ENCODE measurements at places on chromosomes 7 and 10.

GRCh38 chr10:102802920-102803534, 34.2 kb downstream of the CYP17A1 start:
- peak; percentile 85 for DNase-seq

DNA sequence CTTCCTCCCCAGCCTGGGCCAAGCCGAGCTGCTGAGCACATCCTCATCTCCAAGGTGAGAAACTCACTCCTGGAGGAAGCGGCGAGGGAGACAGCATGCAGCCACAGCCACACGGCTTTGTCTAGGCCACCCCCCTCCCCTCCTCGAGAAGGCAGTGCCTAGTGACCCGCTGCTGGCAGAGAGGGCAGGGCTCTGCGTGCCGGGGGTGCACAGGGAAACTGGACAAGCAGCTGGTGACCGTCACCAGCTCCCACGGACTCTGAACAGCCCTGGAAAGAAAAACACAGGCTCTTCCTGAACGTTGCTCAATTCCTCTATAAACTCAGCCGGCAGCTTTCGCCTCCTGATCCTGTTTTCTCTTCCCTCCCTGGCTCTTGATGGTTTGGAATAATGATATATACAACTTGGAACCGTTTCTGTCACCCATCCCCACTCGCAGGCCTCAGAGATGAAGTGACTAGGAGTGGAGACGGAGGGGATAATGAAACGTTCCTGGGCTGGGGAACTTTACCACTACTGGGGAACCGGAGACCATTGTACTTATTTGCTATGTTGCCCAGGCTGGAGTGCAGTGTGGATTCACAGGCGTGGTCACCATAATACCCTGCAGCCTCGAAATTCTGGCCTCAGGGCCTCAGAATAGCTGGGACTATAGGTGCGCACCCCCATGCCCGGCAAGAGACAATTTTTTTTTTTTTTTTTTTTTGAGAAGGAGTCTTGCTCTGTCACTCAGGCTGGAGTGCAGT, 19.3 kb downstream of the PAPOLB start:
- no peak for DNase-seq

DNA sequence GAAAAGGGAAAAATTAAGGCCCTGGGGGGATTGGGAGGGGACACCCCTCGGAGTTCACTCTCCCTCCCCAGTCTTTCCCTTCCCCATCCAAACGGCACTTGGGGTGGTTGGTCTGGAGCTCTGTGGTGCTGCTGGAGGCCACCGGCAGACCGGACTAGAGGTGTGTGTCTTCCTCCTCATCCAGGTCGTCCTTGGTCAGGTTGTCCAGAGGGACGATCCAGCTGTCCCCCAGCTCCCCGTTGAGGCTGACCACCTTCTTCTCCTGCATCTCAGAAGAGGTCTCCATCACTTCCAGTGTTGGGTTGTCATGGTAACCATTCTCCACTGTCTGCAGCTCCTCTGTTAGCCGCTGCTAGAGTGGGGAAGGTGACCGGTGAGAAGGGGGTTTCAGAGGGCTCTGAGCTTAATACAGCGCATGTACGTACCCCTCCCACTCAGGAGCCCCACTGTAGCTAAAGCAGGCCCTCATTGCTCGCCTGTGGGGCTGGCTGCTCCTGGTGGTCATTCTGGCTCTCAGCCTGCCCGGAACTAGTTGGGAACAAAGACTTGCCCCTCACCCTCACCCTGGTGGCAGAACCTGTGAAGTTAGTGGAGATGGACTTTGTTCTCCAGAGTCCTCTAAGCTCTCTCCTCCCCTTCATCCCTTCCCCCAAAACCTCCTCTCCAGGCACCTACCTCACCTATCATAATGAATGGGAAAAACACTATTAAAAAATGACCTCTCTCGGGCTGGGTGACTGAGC, 52.1 kb downstream of the PODXL start:
- DNase-seq: no peak

- no peak for DNase-seq
Measured at GRCh38 chr7:145511004-145511403, 605.6 kb upstream of the CNTNAP2 start.

DNA sequence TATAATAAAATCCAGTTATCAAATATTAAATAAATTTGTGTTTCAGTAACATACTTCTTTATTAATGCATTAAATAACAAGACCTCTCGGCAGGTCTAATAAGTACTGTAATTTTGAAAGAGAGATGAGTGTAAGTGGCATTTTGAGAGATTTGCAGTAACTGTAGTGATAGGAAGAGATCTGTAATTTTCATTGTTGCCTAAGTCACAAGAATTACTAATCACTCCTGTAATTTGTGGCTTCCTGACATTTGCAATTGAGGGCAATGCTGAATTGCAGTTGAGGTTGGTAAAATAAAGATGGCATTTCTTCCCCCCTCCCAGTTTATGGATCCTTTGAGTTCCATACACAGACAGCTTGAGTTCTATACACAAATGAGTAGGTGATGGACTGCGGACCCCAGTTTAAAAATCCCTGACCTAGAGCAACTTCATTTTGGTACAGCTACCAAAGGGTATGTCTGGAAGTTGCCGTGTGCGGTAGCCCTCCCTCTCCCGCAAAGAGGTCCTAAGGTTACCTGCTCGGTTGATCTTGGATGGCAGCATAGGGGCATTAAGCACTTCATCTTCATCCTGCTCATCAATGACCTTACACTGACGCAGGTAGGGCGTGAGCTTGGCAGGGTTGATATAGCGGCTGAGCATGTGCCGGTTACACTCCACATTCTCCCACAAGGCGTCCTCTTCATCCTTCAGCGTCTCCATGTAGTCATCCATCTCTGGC, 96.4 kb downstream of the CARD11 start:
- DNase-seq: no peak

GRCh38 chr10:44974082-44974627, 4.5 kb downstream of the DEPP1 start:
- DNase-seq: no peak

DNA sequence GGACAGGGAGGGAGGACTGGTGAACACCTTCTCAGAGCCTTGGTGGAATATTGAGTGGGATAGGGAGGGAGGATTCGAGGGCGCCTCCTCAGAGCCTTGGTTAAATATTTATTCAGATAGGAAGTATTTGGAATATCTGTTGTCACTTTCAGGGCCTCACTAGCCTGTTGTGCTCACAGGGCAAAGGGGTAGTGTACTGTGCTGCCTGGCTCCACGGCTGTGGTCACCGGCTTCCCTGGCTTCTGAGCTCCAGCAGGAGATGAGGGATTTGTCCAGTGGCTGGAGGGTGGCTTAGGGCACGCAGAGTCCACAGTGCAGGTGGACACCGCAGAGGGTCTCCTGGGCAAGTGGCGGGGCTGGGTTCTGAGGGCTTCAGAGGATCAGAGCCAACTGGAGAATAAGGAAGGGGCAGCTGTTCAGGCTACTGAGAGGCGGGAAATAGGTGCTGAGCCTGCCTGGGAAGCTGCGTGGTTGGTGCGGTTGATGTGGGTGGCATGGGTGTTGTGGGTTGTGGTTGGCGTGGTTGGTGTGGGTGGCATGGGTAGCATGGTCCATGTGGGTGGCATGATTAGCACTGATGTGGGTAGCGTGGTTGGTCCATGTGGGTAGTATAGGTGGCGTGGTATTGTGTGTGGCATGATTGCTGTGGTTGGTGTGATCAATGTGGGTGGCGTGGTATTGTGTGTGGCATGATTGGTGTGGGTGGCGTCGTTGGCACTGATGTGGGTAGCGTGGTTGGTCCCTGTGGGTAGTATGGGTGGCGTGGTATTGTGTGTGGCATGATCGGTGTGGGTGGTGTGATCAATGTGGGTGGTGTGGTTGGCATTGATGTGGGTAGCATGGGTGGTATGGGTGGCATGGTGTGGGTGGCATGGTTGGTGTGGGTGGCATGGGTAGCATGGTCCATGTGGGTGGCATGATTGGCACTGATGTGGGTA, 16.7 kb downstream of the INPP5A start:
- no peak for DNase-seq

DNA sequence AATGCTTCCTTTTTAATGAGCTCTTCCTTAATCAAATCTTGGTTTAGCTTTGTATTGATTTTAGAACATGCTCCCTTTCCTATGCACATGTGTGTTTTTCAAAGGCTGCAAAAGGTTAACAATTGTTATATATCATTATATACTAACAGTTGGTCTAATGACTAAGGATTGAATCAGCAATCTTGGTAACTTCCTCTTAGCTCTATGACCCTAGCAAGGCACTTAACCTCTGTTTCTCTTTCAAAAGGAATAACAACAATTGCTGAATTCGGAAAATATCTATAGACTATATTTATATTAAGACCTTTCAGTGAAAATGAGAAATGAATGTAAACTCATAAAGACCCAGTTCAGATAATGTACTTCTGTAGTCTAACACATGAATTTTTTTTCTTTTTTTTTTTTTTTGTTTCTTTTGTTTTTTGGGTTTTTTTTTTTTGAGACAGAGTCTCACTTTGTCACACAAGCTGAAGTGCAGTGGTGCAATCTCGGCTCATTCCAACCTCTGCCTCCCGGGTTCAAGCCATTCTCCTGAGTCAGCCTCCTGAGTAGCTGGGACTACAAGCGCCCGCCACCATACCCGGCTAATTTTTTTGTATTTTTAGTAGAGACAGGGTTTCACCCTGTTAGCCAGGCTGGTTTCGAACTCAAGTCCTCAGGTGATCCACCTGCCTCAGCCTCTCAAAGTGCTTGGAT, 48.8 kb downstream of the HOXA1 start:
- no peak for DNase-seq

DNA sequence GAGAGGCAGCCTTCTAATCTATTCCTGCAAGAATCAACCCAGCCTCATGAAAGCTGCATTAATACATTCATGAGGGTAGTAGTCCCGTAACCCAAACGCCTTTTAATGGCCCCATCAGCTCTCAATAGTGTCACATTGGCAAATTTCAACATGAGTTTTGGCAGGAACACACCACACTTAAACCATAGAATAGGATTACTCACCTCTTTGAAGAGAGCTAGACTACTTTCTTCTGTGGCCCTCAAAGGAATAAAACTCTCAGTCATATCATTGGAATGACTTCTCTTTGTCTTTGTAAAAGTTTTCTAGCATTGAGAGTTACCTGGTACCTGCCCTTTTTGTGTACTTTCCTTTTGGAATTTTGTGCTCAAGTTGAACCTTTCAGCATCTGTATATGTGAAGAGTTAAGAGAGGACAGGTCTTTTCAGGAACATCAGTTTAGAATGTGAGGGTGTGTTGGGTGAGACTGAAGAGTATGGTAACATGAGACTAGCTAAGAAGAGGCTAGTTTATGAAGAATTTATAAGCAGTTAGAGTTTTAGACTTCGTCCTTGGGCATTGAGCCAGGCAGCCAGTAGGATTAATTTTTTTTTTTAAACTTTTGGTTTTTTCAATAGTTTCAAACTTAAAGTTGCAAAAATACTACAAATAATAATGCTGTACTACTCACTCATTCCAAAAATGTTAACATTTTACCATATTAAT, 92.6 kb downstream of the MLLT10 start:
- DNase-seq: no peak

GRCh38 chr7:55261386-55261770, 103.8 kb upstream of the LANCL2 start:
- DNase-seq: no peak

- DNase-seq: no peak
Measured at GRCh38 chr10:74400186-74400585, 249.2 kb downstream of the ADK start.

GRCh38 chr10:48750991-48751390, 66.3 kb downstream of the WDFY4 start:
- DNase-seq: no peak

DNA sequence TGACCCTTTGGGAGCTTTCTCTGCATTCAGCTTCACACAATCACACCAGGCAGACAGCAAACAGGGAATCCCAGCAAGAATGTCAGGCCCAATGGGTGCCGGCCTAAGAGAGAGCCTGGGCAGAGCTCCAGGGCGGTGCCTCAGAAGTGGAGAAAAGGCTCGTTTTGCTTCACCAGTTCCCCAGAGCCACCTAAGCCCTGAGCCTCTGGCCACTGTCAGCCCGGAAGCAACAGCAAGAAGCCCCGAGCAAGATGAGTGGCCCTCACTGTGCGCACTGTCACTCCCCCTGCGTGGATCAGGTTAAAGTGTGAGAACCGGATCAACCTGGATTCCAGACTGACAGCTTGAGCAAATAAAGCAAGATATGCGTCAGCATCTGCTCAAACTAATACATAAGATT, 14.7 kb downstream of the CNPY1 start:
- DNase-seq: no peak

- DNase-seq: no peak
Measured at GRCh38 chr7:24427048-24427447, 143.1 kb downstream of the NPY start.

- DNase-seq: no peak
Measured at GRCh38 chr10:124176349-124177179, 83.2 kb upstream of the CHST15 start.

- DNase-seq: no peak
Measured at GRCh38 chr10:131183546-131184045, 127.9 kb downstream of the TCERG1L start.
